ENCODE measurements at places on chromosomes 3 and 15.

GRCh38 chr3:107976202-107976800 lies 114.5 kb downstream of the CD47 start:
- DNase-seq = peak; percentile 27

DNA sequence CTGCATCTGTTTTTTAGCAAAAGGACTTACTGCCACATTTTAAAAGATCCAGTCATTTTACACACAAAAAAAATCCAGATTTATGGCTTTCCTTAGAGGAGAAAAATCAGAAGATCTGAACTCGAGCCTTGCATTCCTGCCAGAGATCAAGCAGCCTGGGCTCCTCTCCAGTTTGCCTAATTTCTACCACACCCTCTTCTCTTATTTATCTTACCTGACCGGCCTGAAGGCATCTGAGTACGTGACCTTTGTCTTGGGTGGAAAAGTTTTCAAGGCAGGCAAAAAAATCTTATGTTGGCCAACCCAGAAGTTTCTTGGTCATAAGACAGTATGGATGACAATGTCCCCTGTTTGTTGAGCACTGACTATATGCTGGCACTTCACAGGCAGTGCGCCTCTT lies 60.3 kb downstream of the CHRD start:
- no peak for DNase-seq

DNA sequence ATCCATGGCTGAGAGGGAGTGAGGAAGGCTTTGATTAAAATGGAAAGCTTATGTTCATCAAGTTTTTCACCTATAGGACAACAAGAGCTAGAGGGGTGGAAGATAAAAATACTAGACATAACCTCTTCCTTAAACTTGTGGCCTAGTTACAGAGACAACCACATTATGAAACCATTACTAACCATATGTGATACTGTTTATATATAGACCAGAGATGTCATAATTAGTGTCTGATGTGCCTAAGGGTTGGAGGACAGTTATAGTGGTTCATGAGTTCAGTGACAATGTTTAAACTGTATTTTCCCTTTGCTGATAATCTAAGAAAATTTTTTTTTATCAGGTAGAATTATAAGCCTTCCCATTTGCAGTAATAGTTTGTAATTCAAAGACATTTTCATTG lies 23.7 kb downstream of the PHLDB2 start:
- DNase-seq = no peak

- DNase-seq = no peak
Measured at GRCh38 chr3:66803721-66804695, 194.1 kb upstream of the KBTBD8 start.

- DNase-seq = no peak
Measured at GRCh38 chr15:56440214-56440770, 24.6 kb downstream of the MNS1 start.

DNA sequence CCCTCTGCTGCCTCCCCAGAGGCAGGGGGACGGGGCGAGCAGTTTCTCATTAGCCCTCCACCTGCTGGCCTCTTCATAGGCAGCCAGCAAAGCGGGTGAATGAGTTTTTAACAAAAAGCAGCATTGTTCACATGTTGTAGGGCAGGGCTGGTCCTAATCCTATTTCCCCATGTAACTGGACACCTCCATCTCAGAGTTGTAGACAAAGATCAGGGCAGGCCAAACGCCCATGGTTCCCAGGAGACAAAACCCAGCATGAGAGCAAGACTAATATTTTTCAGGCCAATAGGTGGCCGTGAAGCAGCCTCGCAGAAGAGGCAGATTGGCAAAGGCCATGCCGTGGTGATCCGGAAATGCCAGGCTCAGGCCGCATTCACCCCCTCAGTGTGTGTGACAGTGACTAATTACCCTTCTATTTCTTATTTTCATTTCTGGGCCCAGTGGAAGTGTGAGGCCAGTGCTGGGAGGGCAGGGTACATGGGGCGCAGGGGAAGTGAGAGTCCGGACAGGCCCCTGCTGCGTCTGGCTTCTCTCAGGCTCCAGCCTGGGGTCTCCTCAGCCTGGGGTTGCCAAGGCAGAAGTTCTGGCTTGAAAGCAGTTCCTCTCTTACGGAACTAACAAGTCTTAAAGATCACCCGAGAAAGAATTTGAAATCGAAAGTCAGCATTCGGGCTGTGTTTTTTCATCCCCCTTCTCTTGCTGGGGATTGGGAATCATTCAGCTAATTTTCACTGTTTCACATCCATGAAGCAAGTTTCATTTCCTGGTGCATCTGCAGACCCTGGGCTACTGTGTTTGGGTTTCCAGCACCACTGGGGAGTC lies 64.8 kb downstream of the BOC start:
- no peak for DNase-seq

DNA sequence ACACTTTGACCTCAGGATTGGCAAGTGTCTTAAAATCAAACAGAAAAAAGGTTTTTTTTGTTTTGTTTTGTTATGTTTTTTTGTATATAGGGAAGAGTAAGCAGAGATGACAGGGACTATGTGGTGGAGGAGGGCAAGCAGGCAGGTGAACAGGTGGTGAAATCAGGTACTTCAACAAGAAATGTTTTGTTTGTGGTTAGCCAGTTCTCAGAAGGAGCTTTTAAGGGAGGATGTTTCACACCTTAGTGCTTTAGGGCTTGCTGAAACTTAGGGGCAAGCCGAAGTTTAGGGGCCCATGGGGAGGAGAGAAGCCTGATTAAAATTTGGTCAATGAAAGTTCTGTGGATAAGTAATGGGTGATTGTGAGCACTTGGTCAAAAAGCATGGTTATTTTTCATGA lies 370.7 kb upstream of the SLCO3A1 start:
- no peak for DNase-seq

- no peak for DNase-seq
Measured at GRCh38 chr3:156378871-156379270, 176.0 kb downstream of the SSR3 start.

- DNase-seq = no peak
Measured at GRCh38 chr15:100263721-100264455, 77.9 kb downstream of the ADAMTS17 start.

GRCh38 chr3:12817343-12817710 lies 20.8 kb downstream of the CAND2 start:
- no peak for DNase-seq

- no peak for DNase-seq
Measured at GRCh38 chr3:73611176-73611575, 13.6 kb downstream of the PDZRN3 start.

DNA sequence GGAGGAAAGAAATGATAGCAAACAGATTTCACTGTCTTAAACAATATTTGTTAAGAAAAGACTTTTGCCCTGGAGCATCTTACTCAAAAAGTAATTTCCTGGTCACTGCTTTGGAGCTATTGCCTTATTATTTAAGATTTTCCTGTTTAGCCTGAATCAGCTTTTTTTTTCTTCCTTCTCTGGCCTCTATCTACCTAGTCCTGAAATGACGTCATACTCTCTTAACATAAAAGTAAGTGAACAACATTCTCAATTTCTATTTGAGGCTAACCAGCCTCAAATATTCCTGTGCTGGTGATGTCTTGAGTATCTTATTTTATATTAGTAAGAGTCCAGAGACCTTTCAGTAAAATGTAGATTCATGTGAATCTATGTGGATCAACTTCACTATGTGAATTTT lies 221.9 kb upstream of the ALCAM start:
- DNase-seq = no peak

DNA sequence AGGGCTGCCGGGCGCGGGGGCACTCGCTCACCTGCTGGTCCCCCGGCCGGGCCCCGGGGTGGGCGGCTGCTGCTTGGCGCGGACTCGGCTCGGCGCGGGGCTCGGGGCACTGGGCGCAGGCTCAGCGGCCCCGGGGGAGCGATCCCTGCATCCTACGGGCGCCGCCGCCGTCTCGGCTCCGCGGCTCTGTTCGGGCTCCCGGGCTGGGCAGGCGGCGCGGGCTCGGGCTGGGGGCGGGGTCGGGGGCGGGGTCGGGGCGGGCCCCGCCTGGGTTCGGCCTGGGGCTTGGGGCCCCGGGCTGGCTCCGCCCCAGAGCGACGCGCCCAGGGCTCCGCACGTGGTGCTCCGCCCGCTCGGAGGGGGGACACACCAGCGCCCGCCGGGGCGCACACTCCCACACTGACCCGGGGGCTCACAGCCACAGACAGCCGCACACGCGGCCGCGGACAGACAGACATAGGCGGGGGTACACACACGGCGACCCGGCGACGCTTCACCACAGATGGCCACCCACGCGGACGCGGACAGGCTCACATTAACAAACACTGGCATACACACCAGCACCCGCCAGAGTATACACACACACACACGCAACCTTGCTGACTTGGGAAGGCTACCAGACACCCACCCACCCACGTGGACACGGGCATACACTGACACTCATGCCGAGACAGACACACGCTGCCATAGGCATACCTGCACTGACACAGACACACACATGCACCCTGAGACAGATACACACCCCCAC lies at the start of gene SCN5A:
Gene SCN5A, minus strand, starts transcription at position 188 of the 748 bp plus-strand sequence. CDS start 16,380 bp downstream, outside the sequence.
- DNase-seq = peak; percentile 75

GRCh38 chr3:110069761-110070160 lies 732.4 kb upstream of the DPPA4 start:
- DNase-seq = no peak

DNA sequence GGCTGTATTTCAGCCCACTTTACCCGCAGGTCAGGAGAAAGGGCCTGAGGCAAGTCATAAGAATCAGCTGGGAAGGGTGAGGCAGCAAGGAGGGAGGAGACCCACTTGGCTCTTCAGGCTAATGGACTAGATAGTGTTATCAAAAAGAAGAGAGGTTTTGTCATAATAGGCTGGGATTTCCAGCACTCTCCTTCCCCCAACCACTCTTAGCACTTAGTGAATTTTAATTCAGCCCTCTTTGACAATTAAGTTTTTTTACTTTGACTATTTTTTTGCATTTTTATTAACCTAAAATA lies 771 bp downstream of the MPI start:
- DNase-seq = no peak

DNA sequence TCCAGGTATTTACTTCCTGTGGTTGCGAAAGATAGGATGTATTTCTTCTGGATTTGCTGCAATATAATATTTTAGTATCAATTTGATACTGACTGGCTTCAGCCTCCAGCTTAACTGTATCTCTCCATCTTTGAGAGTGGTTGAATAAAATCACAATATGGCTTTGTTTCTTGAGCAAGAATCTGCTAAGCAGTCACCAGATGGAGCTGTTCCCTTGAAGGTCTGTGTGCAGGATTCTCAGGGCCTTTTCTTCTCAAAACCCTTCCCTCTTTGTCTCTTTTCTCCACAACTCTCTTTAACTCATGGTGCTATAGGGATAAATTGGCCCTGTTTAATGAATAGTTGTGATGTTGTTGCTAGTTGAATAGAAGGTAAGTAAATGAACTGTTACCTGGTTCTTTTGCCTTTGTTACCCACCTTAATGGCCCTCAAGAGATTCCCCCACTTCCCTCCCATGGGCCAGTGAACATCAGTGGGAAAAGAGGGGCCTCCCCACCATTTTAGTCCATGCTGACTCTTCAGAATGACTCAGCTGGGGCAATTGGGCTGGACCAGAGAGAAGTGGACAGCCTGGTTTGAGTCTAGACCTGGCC lies 34.8 kb upstream of the RAB6B start:
- no peak for DNase-seq

- no peak for DNase-seq
Measured at GRCh38 chr3:43559961-43560360, 61.9 kb downstream of the ANO10 start.

DNA sequence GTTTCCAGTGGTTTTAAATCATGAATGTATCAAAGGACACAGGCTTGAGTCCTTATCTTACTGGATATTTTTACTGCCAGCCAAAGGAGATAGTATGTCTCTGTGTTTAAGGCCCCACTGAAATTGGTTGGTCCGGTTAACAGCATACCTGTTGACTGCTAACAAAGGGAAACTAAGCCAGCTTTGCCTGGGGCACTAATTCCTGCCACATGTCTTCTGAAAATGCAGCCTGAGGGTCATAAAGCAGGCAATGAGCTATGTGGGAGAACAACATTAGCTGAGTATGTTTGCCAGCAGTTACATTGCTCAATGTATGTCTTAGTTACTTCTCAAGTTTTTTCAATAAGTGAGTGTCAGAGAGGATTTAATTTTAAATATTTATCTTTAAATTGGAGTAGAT lies 12.4 kb downstream of the PLS1 start:
- DNase-seq = no peak

DNA sequence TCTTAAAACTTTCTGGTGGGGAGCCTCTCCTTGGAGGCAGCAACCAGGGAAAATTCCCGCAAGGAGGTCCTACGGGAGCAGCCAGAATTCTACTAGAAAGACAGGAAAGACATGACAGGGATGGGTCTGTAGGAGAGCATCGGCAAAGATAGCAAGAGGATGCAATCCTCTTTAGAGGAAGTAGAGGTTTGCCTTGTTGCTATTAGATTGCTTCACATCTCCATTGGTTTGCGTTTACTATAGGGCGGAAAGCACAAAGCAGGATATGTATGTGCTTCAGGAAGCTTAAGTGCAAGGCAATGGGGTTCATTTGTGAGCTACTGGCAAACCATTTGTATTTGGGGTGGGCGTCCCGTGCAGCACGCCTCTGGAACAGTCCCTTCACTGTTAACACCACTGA lies 193.0 kb downstream of the RORA start:
- DNase-seq = no peak

DNA sequence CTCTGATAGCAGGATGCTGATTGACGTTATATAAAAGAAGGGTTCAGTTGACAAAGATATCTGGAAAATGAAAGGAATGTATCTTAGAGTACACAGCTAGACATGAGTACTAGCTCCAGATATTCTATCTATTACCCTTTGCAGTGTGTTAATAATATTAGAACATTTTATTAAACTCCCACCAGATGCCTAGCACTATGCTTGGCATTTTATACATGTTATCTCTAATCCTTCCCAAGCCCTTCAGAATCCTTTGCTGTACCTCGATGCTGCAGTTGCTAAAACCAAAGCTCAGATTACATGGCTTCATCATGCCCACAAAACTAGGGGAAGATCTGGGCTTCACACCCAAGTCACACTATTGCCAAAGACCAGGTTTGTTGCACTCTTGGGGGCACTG lies 350.1 kb upstream of the AZI2 start:
- DNase-seq = no peak

DNA sequence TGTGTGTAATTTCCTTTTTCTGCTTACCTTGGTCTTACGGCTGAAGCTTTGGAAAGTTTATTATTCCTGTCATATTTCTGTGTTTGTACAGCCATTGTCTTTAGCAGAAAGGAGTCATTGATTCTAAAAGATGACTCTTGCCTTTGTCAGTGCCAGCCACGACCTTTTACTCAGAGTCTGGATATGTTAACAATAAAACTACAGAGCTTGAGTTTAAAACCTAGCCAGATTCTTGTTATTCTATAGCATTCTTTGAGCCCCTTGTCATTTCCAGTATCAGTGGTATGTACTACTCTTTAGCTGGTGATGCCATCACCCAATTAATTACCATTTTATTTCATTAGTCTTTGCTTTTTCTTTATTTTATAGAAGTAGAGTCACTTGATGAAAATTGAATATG lies 142.4 kb downstream of the TCF12 start:
- DNase-seq = no peak

- DNase-seq = no peak
Measured at GRCh38 chr3:193917158-193917557, 218.8 kb upstream of the HES1 start.

- DNase-seq = no peak
Measured at GRCh38 chr3:127224118-127224517, 31.2 kb downstream of the PRR23E start.

All from right hindlimb (tissue), 1 donor.